ENCODE measurements at places on chromosomes 1 and 21. TPM values are rescaled to one million over a fixed set of nuclear protein-coding genes. Genes with fewer than 3 reads are reported as not detected.

Gene NUP210L
- total RNA-seq, result not detected

- no peak for DNase-seq
- peaks cover 10% of the 10 kb centered on the region for H3K36me3 ChIP-seq
- H3K27me3 ChIP-seq, result no peaks in the 10 kb centered on the region
- H3K4me1 ChIP-seq, result peaks cover 4% of the 10 kb centered on the region
These were observed 61.7 kb downstream of the KCNT2 start for GRCh38 chr1:196546272-196547111.

Gene PRR9
- not detected for total RNA-seq

Gene ATP5PB
- 253 TPM for total RNA-seq

Gene CRYAA
- not detected for total RNA-seq

Data from WTC11 (cell line).